ENCODE measurements at places on chromosomes 6 and 20. TPM values are rescaled to one million over a fixed set of nuclear protein-coding genes. Genes with fewer than 3 reads are reported as not detected.

Gene BPI
- total RNA-seq: 0.65 TPM

Gene RFX6
- not detected for total RNA-seq

Gene CAP2
- 30.2 TPM for total RNA-seq

Gene AGPAT1
- total RNA-seq: 53.3 TPM

Gene HS3ST5
- total RNA-seq: not detected

Gene FAM83C
- not detected for total RNA-seq

Gene MYLK4
- 0.74 TPM for total RNA-seq

Gene NFS1
- total RNA-seq: 22.0 TPM

Gene RTF2
- total RNA-seq: 68.2 TPM

Gene EYA2
- total RNA-seq: 14.4 TPM

Measured in posterior vena cava (tissue), 2 donors.